Stimulated activated CD8-positive, alpha-beta memory T cell treated with anti-CD3 and anti-CD28 coated beads, Interleukin-4, amount 100 ng/mL, for 1 hour (primary cell): ENCODE measurements at places on chromosomes 5 and 9.

GRCh38 chr5:113039229-113039933, 62.8 kb downstream of the DCP2 start:
- DNase-seq, result no peak

DNA sequence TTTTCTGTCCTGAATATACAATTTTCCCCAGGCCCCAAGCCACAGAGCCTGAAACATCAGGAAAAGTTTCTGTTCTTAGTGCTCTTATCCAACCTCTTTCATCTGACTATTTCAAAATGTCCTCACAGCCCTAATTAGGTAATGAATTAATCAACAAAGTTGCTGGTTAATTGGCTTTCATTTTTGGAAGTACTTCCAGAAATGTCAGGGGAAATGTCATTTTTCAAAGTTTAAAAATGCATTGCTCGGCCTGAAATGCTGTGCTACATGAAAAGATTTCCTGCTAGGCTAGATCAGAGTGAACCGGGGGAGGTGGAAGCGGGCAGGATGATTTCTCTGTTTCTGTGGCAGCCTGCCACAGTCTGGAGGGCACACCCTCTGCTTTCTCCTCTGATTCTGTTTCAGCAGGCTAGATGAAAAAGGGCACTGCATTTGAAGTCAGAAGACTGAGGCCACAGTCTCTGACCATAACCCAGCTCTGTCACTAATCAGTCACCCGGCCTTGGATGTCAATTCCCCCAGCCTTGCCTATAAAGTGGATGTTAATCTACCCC, 55.9 kb upstream of the BARX1 start:
- no peak for DNase-seq

GRCh38 chr5:179316111-179316551, 29.1 kb downstream of the ADAMTS2 start:
- no peak for DNase-seq

- no peak for DNase-seq
Observed at GRCh38 chr9:581673-582497, 259.6 kb upstream of the DMRT1 start.

GRCh38 chr9:92749934-92750315, 14.7 kb downstream of the BICD2 start:
- DNase-seq, result no peak

DNA sequence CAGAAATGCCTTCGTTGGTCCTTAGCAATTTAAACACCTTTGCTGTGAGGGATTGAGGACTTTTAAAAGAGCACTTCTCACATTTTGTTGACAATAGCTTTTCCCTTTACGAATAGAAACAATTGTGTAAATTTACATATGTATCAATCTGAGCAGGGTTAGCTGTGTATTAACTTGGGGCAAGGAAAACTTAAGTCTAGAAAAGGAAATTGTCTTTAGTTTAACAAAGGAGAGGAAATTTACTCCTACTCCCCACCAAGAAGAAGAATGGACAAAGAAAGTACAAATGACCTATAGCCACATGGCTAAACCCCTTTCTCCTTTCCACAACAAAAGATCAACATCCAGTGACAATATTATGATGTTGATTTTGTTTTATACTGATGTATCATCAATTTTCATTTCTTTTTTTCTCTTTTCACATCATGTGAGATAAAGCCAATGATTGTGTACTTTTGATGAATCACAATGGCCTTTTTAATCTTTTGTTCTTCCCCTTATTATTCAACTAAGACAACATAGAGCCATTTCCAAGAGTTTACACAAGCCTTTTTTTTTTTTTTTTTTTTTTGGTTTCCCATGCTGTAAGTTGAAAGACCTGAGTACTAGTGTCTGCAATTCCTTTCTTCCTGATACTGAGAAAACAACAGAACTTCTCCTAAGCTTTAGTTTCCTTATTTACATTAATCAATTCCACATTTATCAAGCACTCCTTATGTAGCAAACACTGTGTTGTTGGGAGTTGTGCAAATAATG, 19.0 kb downstream of the FOXB2 start:
- no peak for DNase-seq

- DNase-seq, result no peak
Observed at GRCh38 chr5:119300311-119300670, 55.5 kb upstream of the TNFAIP8 start.

DNA sequence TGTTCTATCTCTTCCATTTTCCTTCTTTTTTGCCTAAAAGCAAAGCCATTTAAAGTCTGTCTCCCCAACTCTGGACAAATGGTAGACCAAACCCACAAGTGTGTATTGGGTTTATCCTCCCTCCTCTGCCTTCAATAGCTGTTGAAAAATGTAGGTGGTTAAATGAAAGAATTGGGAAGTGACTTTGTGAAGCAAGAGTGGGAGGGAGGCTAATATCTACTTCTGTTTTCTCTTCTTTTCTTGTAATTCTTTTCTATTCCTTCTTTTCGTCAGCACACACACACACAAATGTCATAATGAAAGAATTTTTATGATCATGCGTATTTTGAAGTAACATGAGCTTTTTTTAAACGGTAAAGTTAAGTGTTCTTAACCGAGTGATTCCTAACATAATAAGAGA, 3.8 kb downstream of the CCDC152 start:
- DNase-seq, result no peak

DNA sequence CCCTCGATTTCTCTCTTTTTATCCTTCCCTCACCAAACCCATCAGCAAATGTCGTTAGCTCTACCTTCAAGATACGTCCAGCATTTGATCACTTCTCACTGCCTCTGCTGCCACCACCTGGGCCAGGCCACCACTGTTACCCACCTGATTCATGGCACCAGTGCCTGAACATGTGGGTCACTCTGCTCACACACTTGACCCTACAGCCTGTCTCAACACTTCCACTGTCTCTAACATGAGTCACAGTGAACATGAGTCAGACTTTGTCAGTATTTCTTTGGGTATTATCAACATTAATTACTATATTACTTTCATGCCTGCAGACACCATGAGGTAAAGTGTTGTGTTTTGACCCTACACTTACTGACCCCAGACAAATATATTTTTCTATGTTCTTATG, 19.6 kb downstream of the SLC24A2 start:
- DNase-seq, result no peak

DNA sequence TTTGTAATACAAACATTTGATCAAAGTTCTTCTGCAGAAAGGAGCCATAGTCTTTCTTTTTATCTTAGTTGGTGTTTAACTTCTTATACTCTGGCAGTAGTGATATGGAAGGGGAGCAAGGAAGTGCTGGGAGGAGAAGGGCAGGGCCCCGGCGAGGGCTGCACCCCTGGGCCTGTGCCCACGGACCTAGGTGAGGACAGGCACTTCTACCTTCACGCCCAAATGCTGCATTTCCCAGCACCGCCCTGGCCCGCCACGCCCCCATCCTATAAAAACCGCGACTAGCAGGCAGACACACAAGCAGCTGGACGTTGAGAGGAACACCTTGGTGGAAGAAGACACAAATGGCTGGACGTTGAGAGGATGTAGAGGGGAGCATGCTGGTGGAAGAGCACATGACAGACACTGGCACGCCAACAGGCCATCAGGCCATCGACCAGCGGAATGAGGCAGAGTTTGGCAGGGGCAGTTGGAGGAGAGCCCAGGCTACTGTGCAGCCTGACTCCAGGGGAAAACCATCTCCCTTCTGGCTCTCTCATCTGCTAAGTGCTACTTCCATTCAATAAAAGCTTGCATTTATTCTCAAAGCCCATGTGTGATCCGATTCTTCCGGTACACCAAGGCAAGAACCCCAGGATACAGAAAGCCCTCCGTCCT, 81.5 kb upstream of the C9orf72 start:
- DNase-seq, result no peak

DNA sequence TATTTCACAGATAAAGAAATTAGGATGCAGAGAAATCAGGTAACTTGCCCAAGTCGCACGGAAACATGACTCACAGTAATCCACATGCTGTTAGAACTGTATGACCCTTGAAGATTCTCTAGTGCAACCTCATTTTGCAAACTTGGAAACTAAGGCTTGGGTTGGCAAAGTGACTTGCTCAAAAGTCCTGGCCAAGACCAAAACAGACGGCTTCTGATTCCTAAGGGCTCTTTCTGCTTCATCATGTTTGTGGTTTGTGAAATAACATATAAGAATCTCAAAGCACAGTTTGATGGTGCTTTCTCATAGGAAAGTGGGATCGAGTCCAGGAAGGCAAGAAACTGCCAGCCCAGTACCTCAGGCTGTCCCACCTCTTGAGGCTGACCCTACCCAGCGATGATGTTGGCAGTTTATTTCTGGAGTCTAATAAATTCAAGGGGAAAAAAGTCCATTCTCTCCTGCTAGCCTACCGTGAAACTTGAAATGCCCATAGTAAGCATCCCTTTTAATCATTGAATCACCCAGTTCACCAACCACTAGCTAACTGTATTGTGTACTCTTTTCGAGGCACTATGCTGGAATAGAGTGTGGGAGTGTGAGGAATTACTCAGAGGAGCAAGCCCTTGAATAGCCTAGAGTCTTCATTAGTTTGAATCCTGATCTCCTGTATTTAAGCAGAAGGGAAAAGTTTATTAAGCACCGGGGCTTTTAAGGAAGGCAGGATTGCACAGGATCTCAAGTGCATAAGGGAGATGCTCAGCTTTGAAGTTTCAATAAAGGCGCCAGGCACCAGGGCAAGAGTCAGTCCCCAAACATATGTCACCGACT, 14.1 kb downstream of the CAPSL start:
- no peak for DNase-seq

GRCh38 chr9:95726756-95727155, 148.7 kb upstream of the ERCC6L2 start:
- DNase-seq, result no peak

DNA sequence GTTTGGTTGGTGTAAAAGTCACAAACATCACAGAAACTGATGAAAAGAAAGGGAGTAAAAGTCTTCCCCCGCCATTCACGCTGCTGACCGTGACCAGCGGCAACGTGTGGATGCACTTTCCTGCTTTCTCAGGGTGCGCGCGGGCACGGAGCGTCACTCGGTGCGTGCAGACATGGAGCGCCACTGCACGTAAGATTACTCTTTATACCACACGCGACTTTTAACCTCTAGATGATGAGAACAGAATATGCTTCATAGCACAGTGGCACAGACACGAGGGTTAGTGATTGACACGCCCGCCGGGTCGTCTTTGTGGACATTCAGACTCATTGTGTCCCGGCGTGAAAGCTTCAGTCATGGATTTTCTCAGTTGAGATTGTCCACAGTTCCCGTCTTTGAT, 15.7 kb downstream of the CEP72 start:
- DNase-seq, result no peak

- DNase-seq, result no peak
Observed at GRCh38 chr9:99385814-99386279, 163.8 kb downstream of the SEC61B start.

GRCh38 chr5:10355071-10355889, 1.8 kb downstream of the MARCHF6 start:
- no peak for DNase-seq

DNA sequence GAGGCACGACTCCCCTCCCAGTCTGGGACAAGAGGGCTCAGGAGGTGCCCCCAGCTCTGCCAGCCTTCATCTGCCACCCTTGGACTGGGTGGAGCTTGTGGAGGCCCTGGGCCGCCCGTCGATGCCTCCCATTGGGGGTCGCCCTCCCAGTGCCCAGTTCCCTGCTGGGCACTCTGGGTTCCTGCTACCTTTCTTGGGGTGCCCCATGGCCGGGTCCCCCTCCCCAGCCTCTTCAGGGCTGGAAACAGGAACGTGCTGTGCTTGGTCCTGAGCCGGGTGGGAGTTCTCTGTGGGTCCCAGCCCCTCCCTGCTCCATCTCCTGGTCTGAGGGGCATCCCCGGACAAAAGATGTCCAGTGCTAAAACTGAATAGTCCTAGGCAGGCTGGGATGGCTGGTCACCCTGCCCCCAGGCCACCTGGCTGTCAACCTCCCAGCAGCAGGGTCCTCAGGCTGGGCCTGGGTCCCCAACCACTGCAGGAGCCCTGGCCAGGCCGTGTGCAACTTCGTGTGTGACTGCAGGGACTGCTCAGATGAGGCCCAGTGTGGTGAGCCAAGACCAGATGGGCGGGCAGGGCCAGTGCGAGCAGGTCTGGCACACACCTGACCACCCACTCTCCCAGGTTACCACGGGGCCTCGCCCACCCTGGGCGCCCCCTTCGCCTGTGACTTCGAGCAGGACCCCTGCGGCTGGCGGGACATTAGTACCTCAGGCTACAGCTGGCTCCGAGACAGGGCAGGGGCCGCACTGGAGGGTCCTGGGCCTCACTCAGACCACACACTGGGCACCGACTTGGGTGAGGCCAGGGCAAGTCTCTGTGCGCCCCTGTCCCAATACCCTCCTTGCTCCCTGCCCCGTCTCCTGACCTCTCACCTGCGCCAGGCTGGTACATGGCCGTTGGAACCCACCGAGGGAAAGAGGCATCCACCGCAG, 784 bp downstream of the MAMDC4 start:
- DNase-seq, result no peak

- no peak for DNase-seq
Observed at GRCh38 chr9:101628173-101628572, 33.4 kb upstream of the PPP3R2 start.

DNA sequence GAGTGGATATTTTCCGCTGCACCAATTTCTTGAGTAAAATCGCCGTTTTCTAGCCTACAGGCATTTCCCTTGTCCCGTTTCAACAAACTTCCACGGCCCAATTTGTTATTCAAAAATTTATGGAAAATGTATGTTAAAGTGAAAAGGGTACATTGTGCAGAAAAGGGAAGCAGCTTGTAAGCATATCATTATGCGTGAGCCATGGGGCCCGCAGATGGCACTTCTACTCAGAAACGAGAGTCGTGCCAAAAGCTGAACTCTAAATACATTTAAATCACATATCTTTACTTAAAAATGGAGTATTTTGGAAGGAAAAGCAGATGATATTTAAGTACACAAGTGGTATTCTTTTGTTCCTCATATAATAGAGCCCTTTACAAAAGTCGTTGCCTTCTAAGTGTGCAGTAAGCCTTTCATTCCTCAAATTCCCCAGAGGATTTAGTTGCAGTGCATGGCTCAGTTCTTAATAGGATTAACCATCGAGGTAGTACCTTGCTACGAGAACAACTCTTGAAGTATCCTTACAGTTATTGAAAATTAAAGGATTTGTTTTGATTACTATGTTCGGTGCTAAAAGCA, 1227.2 kb upstream of the WWC1 start:
- no peak for DNase-seq

DNA sequence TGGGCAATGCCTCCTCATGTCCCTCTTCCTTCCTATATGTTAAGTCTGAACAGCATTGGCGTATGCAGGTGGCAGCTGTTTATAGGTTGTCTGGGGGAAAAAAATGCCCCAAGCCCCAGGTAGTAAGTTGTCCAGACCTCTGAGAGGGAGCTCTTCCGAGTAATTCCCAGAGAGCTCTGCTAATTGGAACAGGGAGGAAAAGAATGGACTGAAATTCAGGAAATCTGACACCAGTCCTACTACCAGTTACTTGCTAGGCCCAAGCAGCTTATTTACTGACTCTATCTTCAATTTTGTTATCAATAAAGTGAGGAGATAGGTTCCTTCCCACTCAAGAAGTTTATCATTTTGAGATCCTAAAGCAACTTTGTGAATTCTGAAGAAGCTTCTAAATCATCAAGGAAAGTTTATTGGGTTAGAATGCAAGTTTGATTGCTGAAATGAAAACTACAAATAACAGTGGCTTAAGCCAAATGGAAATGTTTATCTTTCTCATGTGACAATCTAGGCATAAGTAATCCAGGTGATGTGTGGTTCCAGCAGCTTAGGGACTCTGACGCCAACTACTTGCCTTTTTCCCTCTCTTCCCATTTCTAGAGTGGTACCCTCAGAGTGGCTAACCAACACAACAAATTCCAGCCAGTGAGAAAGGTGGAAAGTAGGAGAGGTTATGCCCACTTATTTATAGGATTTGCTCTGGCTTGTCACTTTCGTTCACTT, 5.6 kb downstream of the STK32A start:
- DNase-seq, result no peak
